ENCODE measurements at places on chromosomes 5 and 9. TPM values are rescaled to one million over a fixed set of nuclear protein-coding genes. Genes with fewer than 3 reads are reported as not detected.

The ENHO gene
- 0.07 TPM for total RNA-seq

The C7 gene
- total RNA-seq, result 7.7 TPM

The PTPRD gene
- total RNA-seq, result 0.60 TPM

The GRM6 gene
- not detected for total RNA-seq

All from pulmonary artery endothelial cell (primary cell).